ENCODE measurements at places on chromosomes 11 and 22.

DNA sequence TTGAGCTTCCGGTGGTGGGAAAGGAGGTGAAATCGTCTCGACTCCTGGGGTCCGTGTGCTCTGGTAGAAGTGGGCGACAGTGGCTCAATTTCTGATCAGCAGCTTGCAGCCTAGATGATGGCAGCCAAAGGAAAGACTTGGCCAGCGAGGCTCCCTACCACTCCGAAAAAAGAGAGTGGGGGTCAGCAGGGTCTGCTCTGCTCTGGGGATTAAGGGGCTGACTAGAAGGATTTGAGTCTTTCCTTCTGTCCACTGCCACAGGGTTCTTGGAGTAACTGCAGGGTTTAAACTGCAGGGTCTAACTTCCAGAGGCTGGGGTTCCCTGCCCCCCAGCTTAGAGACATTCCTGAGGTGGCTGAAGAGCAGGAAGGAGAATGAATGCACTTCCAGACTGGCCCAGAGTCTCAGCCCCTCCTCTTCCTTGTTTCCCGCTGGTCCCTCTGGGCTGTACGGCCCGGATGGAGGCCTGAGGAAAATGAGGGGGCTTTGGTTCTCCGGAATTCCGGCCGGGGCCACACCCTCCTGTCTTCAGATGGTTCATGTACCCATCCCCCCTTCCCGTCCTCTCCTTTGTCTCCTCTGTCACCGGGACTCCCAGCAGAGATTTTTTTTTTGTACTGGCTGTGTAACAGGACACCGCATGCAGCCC is 907 bp downstream of the SERPINH1 start:
- DNase-seq: no peak

DNA sequence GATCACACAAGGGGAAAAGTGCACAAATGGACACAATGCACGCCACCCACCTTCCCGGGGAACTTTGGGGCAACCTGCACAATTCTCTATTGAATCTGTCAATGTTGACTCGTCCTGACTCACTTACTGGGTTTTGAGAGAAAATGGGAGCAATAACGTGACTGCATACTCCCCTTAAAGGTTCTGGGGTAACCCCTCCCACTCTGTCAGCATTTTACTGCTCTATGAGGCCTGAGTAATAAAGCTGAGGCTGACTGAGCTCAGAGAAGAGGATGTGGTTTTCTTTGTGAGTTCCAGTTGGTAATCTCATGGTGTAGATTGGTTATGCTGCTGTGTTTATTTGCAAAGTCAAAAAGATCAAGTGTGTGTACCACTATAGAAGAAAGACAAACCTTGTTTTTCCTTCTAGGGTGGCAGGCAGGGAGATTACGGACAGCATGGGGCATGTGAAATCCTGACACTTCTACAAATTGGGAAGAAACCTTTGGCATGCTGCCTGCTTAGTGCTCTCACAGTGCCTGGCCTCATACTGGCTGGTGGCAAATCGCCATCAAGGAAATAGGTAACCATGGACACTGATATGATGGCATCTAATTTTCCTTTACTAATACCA is 16.1 kb upstream of the APOA1 start:
- DNase-seq: peak; percentile 95

DNA sequence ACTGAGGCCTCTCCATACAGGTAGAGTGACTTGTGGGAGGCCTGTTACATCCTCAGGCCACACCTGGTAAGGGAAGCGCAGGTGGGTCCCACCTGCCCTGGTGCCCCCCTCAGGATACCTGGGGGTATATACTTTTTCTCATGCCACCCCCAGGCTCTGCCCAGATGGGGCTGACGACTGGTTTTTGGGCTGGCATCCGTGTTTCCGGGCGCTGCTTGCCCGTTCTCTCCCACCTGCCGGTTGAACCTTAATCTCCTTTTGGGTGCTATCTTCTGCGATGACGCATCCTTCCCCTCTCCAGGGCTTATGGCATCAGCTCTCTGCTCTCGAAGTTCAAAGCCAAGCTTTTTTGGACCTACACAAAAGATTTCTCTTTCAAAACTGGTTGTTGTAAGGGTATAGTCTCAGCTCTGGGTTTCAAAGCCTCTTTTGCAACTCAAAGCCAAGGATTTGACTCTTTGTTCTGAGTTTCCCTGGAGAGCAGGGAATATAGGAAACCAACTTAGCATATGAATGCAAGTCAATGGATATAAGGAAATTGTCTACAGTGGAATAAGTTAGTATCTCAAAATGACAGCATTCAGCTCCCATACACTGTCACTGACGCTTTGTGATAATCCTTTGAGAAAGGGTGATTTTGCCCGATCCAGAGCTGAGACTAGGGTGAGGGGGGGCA is 8.6 kb upstream of the LRRC10B start:
- DNase-seq: no peak

DNA sequence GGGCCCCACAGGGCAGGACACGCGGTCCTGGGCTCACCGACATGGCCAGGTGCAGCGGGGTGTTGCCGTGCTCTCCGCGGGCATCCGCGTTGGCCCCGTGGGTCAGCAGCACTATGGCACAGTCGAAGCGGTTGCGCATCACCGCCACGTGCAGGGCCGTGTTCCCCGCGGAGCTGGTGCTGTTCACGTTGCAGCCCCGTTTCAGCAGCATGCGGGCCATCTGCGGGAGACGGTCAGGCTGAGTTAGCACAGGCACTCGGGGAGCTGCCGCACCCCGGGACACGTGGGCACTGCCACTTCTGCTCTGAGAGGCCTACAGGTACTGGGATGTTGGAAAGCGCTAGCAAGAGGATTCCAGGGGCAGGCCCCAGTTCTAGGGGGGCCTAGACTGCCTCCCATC is 22.3 kb upstream of the BAIAP2L2 start:
- no peak for DNase-seq

DNA sequence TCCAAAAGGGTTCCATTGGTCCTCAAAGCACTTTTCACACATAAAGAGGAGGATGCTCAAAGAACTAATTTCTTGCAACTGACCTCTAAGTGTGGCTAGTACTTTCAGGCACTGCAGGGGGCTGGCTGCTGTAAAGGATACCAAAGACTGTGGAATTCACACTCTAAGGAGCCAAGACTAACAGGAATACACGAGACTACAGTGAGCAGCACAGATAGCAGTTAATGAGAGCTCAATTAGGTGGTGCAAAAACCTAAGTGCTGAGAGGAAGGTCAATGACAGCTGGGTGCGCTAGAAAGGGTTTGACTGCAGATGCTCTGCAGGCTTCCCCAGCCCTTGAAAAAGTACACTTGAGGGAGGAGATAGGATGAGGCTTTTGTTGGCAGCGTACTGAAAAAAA is 124.3 kb upstream of the NTM start:
- no peak for DNase-seq

GRCh38 chr11:43790444-43790794 is 90.2 kb upstream of the ALKBH3 start:
- DNase-seq: no peak

Measured in activated CD4-positive, alpha-beta T cell treated with anti-CD3 and anti-CD28 coated beads, Interleukin-2, amount 50 U/mL, for 16 hours (primary cell).